ENCODE measurements at places on chromosomes 16 and 17.

- H3K36me3 ChIP-seq, result no peaks in the 10 kb centered on the region
- DNase-seq, result no peak
- no peak overlapping the region for H3K27ac ChIP-seq
- H3K4me3 ChIP-seq, result no peak overlapping the region
Measured at GRCh38 chr16:27430923-27431484, 29.0 kb downstream of the IL21R start.

DNA sequence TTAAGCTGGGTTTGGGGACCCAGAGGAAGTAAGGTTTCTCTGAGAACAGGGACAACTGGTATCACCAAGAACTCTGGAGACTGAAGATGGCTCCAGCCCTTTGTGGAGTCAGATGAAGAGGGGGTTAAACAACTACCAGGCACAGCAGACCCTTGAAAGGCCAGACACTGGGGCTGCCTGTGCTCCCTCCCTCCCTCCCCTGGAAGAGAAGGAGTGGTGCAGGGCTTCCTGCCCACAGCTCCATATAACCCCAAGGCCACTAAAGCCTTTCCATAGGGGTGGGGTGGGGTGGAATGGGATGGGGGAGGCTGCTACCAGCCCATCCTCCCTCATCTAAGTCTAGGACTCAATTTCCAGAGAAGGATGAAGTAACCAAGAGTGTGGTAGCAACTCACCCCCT, 66.7 kb downstream of the CCDC182 start:
- H3K4me1 ChIP-seq, result no peaks in the 10 kb centered on the region
- no peak overlapping the region for H3K27ac ChIP-seq
- H3K4me3 ChIP-seq, result no peak overlapping the region
- H3K36me3 ChIP-seq, result no peaks in the 10 kb centered on the region
- no peak for DNase-seq

GRCh38 chr16:31529108-31529936, 1.6 kb downstream of the AHSP start:
- no peak for DNase-seq
- peaks cover 6% of the 10 kb centered on the region for H3K27me3 ChIP-seq
- H3K4me3 ChIP-seq, result peak overlapping the region; percentile 33
- no peak overlapping the region for H3K27ac ChIP-seq
- no peaks in the 10 kb centered on the region for H3K36me3 ChIP-seq

- no peak for DNase-seq
- no peaks in the 10 kb centered on the region for H3K36me3 ChIP-seq
- no peak overlapping the region for H3K4me3 ChIP-seq
- peaks cover 26% of the 10 kb centered on the region for H3K4me1 ChIP-seq
- no peak overlapping the region for H3K27ac ChIP-seq
Measured at GRCh38 chr16:22188595-22189442, 17.3 kb upstream of the EEF2K start.

DNA sequence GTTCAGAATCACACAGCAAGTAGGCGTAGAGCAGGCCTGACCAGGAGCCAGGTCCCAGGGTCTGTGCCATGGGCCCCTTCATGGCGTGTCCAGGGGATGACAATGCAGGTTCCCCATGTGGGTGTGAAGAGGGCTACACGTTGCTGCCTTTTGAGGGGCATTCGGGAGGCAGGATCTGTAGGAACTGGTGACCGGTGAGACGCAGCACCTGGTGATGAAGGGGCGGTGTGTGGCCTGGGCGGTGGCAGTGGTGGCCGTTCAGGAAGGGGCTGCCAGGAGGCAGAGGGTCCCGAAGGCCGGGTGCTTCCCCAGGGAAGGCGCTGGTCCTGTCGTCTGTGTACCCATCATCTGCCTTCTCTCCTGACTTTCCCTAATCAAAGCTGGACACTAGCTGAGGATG, 34.6 kb downstream of the ZNF750 start:
- H3K27me3 ChIP-seq, result no peaks in the 10 kb centered on the region
- no peak overlapping the region for H3K4me3 ChIP-seq
- no peaks in the 10 kb centered on the region for H3K4me1 ChIP-seq
- no peak for DNase-seq

Data from Panc1 (cell line).